ENCODE measurements at places on chromosomes 1 and 21. TPM values are rescaled to one million over a fixed set of nuclear protein-coding genes. Genes with fewer than 3 reads are reported as not detected.
A peak's percentile ranks its signal among the peaks of the same experiment; 100 is the strongest.

DNA sequence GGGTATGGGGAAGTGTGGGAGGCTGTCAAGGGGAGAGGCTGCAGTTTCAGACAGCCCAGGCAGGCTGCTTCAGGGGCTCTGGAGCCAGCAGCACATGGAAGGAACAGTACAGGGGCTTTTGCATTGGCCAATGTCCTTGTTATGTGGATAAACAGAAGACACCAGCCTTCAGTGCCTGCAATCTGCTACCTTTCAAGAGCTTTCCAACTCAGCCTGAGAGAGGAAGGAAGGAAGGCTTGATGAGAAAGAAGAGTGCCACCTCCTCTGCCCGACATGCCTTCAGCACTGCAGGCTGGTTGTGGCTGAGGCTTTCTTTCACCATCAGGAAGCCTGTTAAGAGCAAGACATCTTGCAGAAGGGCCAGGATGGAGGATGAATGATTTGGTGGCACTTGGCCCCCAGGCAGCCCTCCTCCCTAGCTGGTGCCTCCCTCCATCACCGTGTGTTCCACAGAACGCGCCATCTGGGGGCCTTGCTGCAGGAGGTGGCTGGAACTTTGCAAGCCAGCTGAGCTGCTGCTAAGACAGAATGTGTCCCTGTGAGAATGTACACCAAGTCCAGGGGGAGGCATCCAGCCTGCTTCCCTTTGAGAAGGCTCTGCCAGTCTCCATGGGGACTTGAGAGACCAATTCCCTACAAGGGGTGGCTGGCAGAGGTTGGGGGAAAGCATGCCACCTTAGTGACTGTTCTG lies 372.4 kb upstream of the PROX1 start:
- no peak for DNase-seq

- DNase-seq = no peak
Measured at GRCh38 chr1:209619696-209620486, 32.3 kb downstream of the LAMB3 start.

DNA sequence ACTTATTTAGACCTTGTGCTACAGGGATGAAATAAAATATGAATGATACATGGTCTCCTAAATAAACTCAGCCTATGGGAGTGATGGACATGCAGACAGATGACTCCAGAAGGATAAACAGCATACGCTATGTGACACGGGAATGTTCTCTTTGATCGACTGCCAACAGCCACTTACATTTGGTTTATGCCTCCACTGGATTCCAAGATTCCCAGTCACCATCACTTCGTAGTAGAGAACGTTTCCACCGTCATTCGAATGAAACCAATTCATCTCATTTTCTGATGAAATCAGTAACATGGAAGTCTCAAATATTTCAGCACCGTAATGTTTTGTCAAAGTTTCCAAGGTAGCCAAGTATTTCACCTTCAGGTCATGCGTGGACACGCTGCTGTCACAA lies 99.7 kb downstream of the JAK1 start:
- DNase-seq = no peak

DNA sequence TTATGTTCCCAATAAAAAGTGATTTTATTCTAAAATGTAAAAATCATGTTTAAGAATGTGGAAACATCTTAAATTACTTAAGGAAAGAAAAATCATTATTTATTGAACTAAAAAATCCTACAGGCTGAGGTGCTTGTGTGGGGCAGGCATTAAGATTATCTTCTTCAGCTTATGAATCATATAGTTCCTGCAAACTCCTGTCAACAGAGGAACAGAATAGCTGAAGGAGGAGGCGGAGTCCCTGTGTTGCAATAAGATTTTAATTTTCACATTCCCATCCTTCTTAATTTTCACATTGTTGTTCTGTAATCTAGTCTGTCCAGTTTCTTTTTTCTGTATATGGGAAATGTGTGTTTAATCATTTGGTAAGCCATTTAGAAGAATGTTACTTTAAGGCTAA lies 20.6 kb upstream of the OLFML3 start:
- no peak for DNase-seq

DNA sequence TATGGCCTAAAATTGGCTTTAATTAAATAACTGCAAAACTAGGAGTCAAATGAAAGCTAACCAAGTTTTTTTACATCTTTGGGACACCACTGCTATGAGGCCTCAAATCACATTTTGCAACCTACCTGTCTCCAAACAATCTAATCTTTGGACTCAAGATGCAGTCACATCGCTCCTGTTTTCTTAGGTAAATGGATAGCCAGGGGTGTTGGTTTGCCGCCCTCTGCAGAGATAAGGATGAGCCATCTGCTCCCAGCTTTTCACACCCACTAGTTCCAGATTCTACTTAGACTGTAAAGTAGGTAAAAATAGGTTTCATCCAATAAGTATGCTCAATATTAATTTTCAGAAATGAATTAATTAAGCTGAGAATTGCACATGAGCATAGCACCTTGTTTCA lies 456.5 kb downstream of the KIF26B start:
- no peak for DNase-seq

DNA sequence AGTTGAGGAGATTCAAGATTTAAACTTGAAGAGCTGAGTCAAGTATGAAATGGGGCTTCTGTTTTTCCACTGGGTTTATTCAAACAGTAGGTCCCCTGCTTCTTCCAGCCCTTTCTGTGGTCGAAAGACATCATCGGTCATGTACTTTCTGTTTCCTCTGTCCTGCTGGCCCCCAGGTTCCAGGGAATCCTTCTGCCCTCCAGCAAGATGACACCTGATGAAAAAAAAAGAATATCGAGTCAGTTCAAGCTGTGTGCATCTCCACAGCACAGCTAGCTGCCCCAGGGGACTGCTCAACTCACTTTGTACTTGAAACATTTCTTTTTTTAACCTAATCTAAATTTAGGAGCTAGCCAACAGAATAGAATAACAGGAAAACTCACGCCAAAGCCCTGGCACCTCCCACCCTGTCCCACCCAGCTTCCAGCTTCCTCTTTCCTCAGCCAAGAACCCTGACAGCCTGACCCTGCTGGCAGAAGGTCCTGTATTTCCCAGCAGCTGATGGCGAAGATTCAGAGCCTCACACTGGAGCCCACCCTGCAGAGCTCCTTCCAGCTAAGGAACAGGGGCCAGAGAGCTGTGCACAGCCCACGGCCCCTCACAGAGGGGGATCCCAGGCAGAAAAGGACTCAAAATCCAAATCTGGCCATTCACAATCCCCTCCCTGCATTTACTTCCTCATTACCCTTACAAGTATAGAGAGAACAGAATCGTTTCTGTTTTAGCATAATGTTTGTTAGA lies 176.5 kb downstream of the PSMG1 start:
- peak; percentile 88 for DNase-seq

Gene ARHGAP30
- 3.7 TPM for total RNA-seq

GRCh38 chr1:164713456-164714207 lies 154.6 kb downstream of the PBX1 start:
- no peak for DNase-seq

Gene MEX3A
- total RNA-seq = 0.24 TPM

GRCh38 chr1:110495926-110496600 lies 22.9 kb downstream of the KCNA10 start:
- DNase-seq = no peak

- DNase-seq = no peak
Measured at GRCh38 chr1:147641695-147642592, 28.4 kb downstream of the ACP6 start.

Gene SV2A
- total RNA-seq = 0.51 TPM

- DNase-seq = no peak
Measured at GRCh38 chr1:12548973-12549459, 69.0 kb downstream of the DHRS3 start.

Data from Right ventricle myocardium inferior (tissue), 1 donor.